ENCODE measurements at places on chromosomes 7 and 10. TPM values are rescaled to one million over a fixed set of nuclear protein-coding genes. Genes with fewer than 3 reads are reported as not detected.

Gene SNCG
- total RNA-seq = 14.7 TPM

- DNase-seq = no peak
Measured at GRCh38 chr10:83332690-83333089, 806.6 kb upstream of the GHITM start.

Gene SAMD8
- 24.6 TPM for total RNA-seq

Gene PRKG1
- 38.9 TPM for total RNA-seq

- DNase-seq = no peak
Measured at GRCh38 chr10:49512121-49512809, 26.7 kb downstream of the ERCC6 start.

DNA sequence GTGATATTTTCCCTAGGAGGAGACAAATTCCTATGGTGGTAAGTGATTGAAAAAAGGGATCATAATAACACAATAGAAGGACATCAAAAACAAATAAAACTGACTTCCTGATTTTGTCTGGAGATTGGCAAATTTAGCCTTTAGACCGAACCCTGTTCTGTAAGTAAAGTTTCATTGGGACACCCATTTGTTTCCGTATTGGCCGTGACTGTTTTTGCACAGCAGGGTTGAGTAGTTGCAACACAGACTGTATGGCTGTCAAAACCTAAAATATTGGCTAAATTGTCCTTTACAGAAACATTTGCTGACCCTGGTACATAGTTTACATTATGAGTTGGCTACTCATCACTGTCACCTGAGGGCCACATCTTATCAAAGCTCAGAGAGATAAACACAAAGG lies 168.6 kb downstream of the PRKCQ start:
- no peak for DNase-seq

Gene AASS
- 34.7 TPM for total RNA-seq

Gene BAIAP2L1
- total RNA-seq = 2.1 TPM

DNA sequence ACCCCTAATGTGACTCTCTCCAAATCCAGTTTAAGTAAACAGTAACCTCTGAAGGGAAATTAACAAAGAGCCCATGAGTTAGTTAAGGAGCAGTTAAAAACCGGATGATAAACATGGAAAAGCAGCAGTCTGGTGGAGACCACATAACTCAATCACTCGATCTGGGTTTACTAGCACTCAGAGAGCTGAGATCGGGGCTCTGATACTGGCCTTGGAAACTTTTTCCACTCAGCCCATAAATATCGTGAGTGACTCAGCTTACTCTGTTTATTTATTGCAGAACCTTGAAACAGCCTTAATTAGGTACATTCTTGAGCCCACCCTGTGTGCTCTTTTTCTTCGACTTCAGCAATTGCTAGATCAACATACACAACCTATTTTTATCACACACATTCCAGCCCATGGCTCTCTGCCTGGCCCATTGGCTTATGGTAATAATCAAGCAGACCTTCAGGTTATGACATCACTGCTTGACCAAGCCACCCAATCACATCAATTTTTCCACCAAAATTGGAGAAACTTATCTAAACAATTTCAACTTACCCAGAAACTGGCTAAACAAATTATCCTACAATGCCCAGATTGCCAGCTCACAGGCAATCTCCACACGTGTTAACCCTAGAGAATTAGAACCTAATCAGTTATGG lies 82.2 kb upstream of the GPR22 start:
- no peak for DNase-seq

Gene ENTPD1
- total RNA-seq = 7.7 TPM
